AG08396 (cell line): ENCODE measurements at places on chromosomes 2 and 18.
A peak's percentile ranks its signal among the peaks of the same experiment; 100 is the strongest.

GRCh38 chr2:159126432-159127022 is 158.1 kb downstream of the TANC1 start:
- peak; percentile 20 for DNase-seq

GRCh38 chr2:119423811-119424210 is 7.8 kb upstream of the TMEM37 start:
- DNase-seq: no peak

DNA sequence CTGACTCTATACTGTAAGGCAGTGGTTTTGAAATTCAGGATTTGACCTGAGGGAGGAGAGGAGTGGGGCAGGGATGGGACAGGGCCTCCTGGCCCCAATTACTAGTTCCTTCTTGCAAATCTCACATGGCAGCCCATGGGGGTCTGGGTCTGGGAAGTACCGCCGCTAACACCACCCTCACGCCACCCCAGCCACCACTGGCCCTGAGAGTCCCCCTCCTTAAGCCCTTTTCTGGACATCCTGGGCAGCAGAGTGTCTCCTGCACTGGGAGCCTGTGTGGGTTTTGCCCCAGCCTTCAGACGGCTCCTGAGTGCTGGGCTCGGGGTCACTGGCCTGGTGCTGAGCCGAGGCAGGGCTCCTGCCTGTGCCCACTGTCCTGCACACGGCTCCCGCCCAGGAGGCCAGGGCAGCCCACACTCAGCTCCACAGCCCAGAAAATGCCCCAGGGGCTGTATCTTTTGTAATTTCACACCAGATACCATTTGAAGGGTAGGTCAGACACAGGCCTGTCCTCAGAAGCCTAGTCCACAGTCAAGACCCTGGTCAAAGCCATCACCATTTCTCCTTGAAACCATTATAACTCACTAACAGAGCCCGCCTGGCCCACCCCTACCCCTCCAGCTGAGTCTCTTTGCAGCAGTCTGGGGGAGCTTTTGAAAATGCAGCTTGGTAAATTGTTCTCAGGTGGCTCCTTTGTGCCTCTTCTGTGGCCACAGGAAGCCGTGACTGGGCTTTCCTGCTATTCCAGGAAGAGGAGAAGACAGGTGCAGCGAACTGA is 55.1 kb downstream of the CYP27C1 start:
- DNase-seq: no peak

DNA sequence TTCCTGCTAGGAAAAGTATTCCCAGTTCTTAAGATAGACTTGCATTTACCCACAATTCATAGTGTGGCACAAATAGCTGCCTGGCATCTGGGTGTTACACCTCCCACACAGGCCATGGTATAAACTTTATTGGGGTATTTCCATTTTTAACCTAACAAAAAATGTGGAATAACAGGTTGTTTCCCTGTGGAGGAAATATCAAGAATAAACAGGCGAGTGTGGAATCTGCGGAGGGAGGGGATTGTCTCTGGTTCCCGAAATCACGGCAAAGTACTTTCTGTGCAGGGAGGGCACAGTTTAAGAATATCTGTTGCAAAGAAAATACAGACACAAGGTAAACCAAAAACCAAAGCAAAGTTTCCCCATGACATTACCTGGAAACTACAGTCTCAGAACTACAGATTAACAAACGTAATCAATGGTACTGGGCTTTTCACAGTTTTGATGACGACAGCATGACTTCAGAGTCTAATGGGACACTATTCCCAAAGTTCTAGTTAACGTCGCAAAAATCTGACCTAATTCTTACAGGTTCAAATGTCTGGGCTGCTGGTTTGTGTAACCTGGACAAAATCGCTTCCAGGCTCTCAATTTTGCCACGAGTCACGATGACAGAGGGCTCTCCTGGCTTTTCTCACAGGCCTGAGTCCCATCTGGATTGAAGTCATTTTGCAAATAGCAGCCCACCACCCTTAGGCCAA is 1.4 kb downstream of the STARD7 start:
- DNase-seq: no peak

- DNase-seq: no peak
Observed at GRCh38 chr2:218123986-218124385, 1.8 kb upstream of the CXCR2 start.

- no peak for DNase-seq
Observed at GRCh38 chr2:177117755-177118154, 94.8 kb upstream of the HNRNPA3 start.

- DNase-seq: no peak
Observed at GRCh38 chr2:178531168-178531567, 50.9 kb downstream of the PLEKHA3 start.

- DNase-seq: no peak
Observed at GRCh38 chr2:233116946-233117345, 56.8 kb downstream of the INPP5D start.

DNA sequence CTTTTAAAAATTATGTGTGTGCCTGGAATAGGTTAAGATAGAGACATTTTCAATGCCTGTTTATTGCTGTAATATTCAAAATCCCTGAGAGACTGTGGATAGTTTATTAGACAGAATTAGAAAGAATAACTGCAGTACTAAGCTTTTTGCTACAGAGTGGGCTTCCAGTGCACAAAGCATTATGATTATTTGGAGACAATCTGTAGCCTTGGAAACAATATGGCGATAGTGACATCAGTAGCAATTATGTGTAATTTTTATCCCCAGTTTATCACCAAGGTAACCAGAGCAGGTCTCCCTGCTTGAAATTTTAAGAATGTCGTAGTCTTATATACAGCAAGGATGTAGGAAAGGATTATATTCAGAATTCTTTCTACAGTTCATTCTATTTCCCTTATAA is 100.0 kb downstream of the MYO3B start:
- no peak for DNase-seq

- peak; percentile 55 for DNase-seq
Observed at GRCh38 chr2:20398956-20399567, 47.8 kb upstream of the RHOB start.

DNA sequence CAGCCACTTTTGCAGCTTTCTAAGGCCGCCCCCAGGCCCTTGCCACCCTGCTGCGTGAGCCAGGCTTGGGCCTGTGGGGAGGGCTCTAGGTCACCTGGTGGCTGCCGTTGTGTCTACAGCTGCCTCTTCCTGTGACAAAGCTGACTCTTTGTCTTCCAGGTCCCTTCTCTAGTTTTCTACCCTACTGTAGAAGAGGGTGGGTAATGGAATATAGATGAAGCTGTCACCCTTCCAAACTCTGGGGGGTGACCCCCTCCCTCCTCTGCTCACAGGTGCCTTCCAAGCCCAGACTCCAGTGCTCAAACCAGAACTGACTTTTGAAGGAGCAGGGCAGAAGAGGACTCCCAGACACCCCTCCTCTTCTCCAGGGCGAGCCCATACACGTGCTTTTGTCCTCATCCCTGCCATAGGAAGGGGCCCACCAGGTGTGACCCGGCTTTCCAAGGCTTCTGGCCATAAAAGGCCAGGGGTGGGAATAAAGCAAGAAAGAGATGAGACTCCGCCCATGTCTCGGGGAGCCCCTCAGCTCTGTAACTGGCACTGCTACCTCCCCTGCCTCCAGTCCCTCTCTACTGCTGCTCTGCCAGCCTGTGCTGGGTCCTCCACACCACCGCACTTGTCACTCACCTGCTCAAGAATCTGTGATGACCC is 17.9 kb upstream of the SDC1 start:
- no peak for DNase-seq

- DNase-seq: no peak
Observed at GRCh38 chr2:187307606-187308005, 140.4 kb downstream of the CALCRL start.

DNA sequence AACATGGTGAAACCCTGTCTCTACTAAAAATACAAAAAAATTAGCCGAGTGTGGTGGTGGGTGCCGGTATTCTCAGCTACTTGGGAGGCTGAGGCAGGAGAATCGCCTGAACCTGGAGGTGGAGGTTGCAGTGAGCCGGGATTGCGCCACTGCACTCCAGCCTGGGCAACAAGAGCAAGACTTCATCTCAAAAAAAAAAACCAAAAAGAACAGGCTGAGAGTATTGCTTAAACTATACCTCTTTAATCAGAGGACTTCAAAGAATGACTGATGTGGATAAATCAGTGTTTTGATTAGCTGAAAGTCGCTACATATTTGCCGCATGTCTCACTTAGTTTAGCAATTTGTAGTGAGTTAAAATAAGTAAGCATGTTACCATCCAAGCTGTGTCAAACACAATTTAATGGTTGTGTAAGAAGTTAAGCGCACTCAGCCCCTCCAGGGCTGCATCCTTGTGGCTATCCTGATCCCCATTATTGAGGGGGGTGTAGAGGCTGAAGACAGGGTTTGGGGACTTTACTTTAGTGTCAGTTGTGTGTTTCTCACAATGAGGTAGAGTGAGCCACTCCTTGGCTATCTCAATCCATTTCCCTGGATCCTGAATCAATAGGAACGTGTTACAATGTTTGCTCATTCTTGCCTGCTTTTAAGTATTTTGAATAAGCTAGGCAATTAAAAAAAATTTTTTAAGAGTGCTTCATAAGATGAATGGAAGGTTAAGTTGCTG is 11.0 kb upstream of the FARP2 start:
- no peak for DNase-seq

DNA sequence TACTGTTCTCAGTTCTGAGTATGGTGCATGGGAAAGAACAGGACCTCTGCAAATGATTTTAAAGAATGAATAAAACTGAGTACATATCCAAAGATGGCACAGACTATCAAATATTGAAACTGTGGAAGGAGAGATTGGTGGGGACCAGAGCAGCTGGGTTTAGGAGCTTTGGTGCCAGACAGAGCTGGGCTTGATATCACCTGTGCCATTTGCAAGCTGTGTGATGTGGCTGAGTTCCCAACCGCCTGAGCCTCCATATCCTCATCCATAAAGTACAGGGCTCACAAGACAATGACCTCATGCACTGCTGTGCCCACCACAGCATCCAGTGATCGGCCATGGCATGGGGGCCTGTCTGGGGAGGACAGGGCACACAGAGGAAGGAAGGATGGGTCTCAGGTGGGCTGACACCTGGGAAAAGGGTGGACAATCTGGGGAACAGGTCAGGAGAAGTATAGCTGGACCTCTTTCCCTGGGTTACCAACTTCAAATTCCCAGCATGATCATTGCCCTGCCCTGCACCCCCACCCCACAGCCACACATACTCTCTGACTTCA is 83.9 kb upstream of the RAB6C start:
- DNase-seq: no peak

- no peak for DNase-seq
Observed at GRCh38 chr2:88117973-88118372, 9.9 kb downstream of the FABP1 start.

DNA sequence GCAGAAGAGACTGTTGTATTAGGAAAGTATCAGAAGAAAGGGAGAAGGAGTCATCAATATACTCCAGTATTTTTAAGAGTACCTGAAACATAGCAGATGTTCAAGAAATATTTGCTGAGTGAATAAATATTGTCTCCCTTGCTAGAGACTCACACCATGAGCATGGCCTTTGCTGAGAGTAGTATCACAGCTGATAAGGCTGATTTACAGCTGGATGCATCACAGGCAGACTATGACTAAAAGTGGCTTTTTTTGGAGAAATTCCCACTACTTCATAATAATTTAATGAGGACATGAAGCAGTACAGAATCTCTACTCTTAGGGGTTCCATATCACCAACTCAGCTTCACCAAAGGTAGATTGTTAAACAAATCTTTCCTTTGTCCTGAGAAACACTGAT is 373.3 kb downstream of the RBM43 start:
- DNase-seq: peak; percentile 12

GRCh38 chr2:232750135-232750671 is 26.2 kb downstream of the KCNJ13 start:
- DNase-seq: no peak

- no peak for DNase-seq
Observed at GRCh38 chr2:61328707-61329251, 142.1 kb downstream of the USP34 start.

GRCh38 chr18:22678486-22678885 is 254.6 kb upstream of the RBBP8 start:
- no peak for DNase-seq

- DNase-seq: peak; percentile 88
Observed at GRCh38 chr2:241965931-241966412, 96.4 kb downstream of the RTP5 start.

- DNase-seq: no peak
Observed at GRCh38 chr18:64253873-64254272, 105.0 kb upstream of the LINC00305 start.

GRCh38 chr2:26464390-26465265 is 13.3 kb downstream of the OTOF start:
- no peak for DNase-seq

GRCh38 chr2:200158647-200159356 is 147.7 kb upstream of the SPATS2L start:
- DNase-seq: no peak

- DNase-seq: no peak
Observed at GRCh38 chr2:18373664-18374063, 186.8 kb downstream of the RDH14 start.

GRCh38 chr2:119004602-119005001 is 62.6 kb downstream of the MARCO start:
- no peak for DNase-seq

GRCh38 chr2:3326871-3327270 is 50.7 kb downstream of the EIPR1 start:
- no peak for DNase-seq

GRCh38 chr2:159109517-159109916 is 141.1 kb downstream of the TANC1 start:
- DNase-seq: no peak

- DNase-seq: peak; percentile 10
Observed at GRCh38 chr2:188042412-188042811, 249.3 kb upstream of the GULP1 start.

- no peak for DNase-seq
Observed at GRCh38 chr2:184560603-184561002, 37.7 kb upstream of the ZNF804A start.

- DNase-seq: no peak
Observed at GRCh38 chr2:230925879-230926765, 1.1 kb upstream of the GPR55 start.

- no peak for DNase-seq
Observed at GRCh38 chr2:202072226-202072625, 829 bp upstream of the KIAA2012 start.

DNA sequence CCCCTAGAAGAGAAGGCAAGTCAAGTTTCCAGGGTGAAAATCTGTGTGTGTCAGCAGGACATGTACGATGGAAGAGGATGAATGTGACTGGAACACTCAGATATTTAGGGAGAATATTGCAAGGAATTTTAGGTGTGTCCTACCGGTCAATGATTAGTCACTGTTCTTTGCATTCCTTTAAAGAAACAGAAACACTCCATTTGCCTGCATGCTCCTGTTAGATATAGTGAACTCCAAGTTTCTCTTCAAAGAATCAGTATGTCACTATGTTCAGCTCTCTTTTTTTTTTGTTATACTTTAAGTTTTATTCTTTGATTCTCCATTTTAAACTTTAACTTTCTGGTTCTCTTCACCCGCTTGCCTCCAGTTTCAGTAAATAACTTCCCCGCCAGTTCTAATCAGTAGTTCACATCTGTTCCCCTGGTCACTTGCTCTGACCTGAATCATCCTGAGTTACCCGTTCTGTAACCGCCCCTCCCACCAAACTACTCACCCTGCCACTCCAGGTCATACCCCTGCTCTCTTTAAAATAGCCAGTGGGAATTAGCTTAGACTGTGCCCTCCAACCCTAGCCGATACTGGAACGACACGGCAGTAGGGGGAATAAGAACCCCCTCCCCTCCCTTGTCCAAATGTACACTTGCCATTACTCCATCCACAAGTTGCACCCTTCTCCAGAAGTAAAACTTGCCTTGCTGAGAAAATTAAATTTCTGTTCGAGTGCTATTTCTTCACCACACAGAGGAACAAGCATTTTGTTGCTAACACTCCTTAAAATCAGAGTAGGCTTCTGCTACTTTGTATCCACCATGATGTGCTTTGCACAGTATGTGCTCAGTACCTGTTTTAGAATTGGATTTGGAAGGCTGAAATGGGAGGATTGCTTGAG is 268.4 kb downstream of the METTL4 start:
- peak; percentile 35 for DNase-seq

- no peak for DNase-seq
Observed at GRCh38 chr2:111135237-111135909, 14.7 kb downstream of the BCL2L11 start.
